ENCODE measurements at places on chromosomes 16 and 17.

DNA sequence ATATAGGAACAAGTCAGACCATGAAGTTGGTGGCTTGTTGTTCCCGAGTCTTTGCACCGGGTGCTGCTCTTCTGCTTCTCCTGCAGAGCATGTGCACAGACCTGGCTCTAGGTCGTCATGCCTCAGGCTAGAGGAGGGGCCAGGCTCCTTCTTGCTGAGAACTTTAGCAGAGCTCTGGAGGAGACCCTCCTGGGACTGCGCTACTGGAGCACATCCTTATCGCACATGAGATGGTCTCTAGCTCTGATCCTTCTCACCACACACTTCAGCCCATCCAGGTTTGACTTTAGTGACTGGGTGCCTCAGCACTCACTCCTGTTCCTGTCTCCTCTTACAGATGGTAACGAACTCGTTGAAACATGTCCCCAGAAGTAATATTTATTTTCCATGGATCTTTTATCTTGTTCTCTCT, 14.9 kb downstream of the FOXK2 start:
- no peak for DNase-seq

GRCh38 chr16:6898896-6899295, 433.7 kb upstream of the RBFOX1 start:
- no peak for DNase-seq

DNA sequence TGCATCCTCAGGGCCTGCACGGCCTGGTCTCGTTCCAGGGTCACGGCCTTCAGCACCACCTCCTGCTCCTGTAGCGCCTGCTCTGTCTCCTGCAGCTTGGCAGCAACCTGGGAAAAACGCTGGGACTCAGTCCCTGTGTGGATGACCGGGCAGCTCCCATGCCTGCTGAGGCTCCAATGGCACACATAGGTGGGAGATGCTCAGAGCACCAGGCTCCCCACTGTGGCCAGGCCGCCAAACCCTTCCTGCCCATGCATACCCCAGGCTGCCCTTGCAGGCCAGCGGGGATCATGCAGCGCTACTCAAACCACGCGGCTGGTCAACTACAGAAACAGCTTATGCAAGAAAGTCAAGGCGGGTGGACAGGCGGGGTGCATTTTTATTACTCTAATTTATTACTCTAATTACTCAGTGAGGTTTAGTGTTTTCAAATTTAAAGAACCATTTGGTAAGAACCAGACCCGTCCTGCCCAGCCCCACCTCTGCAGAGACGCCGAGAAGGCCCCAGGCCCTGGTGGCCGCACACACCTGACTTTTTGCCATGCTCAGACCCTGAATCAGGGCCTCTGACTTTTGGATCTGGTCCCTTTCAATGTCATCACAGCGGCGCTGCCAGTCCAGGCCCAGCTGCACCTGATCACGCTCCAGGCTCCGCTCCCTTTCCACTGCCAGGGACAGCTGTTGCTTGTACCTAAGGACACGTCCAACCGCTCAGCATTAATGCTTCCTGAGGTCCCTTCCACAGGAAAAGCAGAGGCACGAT, 34.0 kb downstream of the CCDC57 start:
- no peak for DNase-seq

- DNase-seq: no peak
Observed at GRCh38 chr17:57939797-57940196, 15.4 kb downstream of the CUEDC1 start.

DNA sequence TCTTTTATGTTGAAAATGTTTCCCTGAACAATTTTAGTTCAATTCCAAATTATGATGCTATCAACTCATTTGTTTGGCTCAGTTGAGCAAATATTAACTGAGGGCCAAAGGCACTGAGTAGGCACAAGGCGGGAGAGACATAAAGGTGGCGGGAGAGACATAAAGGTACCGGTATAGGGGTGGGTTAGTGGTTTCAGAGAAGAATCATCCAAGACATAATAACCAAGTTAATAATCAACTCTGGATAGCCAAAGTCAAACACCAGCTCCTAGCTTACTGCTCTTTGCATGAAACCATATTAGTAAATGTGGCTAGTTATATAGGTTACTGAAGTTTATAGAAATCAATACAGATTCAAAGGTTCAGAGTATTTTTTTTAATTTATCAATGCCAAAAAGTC, 91.7 kb downstream of the RPGRIP1L start:
- DNase-seq: peak; percentile 15

GRCh38 chr17:28874750-28875149, 19.9 kb downstream of the ERAL1 start:
- no peak for DNase-seq

DNA sequence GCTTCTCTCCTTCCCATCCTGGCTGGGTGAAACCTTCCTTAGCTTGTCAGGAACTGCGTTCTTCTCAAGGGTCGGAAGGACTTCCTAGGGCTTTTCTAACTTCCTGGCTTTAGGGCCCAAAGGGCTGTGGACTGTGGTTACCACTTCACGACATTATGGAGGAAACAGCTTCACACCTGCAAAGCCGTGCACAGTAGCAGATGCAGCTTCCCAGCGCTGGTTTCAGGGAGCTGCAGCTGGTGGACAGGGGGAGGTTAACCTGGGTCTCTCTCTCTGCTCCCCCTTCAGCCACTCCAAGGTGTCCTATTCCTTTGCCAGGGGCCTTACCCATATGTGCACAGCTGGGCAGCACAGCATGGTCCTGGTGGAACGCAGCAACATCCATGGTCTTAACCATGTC, 155.8 kb upstream of the CDC42EP4 start:
- DNase-seq: no peak

- no peak for DNase-seq
Observed at GRCh38 chr17:37177254-37177870, 198.4 kb upstream of the C17orf78 start.

DNA sequence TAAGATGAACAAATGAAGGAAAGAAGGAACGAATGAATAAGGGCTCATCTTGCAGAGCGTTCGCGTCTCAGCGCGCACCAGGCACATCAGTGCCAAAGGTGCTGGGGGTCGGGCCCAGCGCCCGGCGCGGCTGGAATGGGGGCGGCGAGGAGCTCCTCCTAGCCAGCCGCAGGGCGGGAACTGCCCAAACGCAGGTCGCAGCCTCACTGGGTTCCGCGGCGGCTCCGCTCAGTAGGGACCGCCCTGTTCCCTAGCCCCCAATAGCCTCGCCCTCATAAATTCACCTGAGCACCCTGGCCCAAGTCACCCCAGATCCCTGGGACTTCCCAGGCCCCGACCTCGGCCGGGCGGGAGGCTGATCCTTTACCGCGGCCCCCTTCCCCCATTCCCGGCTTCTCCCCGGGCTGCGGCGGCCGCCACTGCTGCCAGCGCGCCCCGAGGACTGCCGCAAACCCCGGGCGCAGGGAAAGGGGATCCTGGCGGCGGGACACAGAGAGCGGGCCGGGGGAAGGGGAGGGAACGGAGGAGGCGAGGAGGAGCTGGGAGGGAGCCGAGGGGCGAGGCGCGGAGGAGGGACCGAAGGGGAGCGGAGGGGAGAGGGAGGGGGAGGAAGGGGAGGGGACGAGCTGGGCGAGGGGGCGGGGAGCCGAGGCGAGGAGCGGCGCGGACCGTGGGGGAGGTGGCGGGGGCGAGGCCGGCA, 377 bp upstream of the CRHR1 start:
- no peak for DNase-seq

DNA sequence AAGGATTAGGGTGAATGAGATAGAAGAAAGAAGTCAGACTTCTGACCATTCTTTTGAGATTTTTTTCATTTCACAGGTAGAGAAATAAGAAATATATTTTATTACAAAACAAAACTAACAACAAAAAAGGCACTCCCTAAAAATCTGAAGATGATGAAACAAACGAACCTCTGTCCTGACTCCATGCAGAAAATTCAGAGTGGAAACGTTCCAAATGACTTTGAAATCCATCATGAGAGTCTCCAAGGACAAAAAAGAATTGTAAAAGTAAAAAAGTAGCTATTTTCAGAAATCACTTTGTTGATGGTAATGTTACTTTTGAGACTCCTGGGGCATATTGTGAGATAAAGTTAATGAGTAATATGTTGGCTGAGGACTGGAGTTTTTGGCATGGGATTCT, 26.4 kb upstream of the MNT start:
- no peak for DNase-seq

DNA sequence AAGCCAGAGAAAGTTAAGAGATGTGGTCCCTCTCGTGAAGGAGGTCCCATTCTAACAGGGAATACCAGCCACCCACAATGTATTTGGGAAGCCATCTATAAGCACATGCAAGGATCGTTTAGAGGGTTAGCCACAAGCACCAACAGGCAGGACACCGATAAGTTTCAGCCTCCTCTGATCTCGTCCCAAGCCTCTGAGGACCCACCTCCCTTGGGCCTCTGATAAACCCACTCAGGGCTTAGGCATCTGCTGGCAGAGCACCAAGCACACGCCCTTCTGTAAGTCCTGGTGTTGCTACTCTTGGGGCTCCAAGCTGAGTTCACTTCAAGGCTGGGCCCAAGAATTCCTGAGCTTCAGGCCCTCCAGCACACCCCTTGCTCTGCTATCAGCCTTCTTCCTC, 5.4 kb upstream of the PNPO start:
- DNase-seq: peak; percentile 77

- DNase-seq: no peak
Observed at GRCh38 chr16:19210280-19210924, 42.4 kb downstream of the SYT17 start.

All from RCC 7860 (cell line).